Stimulated activated CD8-positive, alpha-beta memory T cell treated with anti-CD3 and anti-CD28 coated beads, Interleukin-7, amount 100 ng/mL, for 24 hours (primary cell): ENCODE measurements at places on chromosomes 12 and 14.

DNA sequence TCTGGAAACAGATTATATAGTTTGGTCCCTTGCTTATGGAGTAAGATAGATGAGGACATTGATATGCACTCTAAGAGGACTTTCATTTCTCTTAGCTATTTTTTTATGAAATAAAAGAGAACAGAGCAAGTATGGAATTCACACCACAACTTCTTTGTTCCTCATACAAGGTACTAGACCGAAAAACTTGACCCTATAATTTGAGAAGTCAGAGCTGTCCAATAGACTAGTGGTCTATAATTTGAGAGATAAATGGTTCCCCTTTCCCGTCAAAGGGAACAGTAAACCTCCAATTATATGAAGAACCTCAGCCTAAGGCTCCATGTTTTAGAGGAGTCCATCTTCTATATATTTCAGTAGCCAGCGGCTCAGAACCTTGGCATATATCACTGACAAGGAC, 58.5 kb upstream of the HIF1A start:
- no peak for DNase-seq

- no peak for DNase-seq
These were observed 854.5 kb downstream of the SLC6A15 start for GRCh38 chr12:84058136-84058535.

DNA sequence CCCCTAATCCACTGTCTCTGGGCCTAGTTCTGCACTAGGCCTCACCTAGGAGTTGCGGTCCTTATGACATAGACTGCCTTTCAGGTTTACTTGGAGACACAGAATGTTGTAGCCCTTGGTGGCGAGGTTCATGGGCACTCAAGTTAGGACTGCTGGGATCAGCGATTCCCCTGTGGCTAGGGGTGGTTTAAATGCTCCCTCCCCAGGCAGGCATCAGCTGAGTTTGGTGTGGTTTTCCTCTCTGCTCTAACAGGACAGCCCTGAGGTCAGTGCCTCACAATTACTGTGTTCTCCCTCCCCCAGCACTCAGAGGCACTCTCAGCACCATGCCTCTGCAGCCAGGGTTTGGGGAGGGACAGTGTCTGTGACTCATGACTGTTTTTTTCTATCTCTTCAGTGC, 22.2 kb upstream of the RDH16 start:
- DNase-seq, result no peak

- DNase-seq, result no peak
These were observed 18.6 kb upstream of the GPATCH2L start for GRCh38 chr14:76133103-76133502.

DNA sequence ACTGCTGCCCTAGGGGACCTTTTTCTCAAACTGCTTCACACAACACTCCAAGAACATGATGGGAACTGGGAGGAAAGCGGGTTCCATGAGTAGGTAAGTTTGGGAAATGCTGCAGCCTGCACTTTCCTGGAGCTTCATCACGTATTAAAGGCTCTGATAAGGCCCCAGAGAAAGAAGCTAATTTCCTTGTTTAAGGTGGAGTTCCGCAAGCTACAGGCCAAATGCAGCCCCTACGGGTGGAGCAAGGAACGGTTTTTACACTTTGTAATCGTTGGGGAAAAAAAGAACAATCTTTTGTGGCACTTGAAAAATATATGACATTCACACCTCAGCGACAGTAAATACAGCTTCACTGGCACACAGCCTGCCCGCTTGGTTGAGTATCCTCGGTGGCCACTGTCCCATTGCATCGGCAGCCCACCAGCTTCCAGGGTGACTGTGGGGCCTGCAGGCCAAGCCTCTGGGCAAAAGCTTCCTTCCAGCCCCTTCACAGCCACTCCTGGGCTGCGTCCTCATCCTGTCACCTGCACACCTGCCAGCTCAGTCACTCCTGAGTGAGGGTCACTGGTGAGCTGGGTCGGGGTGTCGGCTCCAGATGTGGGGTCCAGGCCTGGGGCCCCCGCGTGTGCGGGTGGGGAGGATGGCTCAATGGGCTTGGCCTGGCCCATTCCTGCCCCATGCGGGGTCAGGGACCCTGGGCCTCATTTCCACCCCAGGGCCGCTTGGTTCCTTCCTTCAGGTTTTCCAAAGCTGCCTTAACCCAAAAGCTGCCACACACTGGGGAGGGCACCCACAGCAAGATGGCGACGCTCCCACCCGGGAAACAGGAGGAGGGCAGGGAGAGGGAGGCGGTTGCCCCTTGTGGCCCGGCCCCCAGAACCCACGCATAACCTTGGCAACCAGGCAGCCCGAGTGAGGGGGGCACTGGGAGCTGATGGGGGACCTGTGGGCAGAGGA, 2.4 kb downstream of the AMN start:
- DNase-seq, result no peak

DNA sequence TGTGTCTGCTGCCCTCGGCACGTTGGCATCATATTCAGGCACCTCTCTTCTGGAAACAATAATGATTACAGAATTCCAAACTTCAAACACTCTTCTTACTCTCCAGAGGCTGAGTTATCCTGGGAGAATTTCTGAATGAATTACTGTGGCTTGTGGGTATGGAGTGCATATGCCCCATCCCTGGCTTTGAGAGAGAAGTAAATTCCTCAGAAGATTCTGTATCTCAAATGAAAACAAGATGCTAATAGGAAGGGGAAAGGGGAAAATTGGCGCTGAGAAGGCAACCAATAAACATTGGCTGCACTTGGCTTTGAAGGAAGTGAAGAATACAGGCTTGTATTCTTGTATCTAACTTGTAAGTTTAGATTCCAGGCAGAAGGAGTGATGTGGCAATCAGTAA, 132.0 kb upstream of the NOVA1 start:
- no peak for DNase-seq

DNA sequence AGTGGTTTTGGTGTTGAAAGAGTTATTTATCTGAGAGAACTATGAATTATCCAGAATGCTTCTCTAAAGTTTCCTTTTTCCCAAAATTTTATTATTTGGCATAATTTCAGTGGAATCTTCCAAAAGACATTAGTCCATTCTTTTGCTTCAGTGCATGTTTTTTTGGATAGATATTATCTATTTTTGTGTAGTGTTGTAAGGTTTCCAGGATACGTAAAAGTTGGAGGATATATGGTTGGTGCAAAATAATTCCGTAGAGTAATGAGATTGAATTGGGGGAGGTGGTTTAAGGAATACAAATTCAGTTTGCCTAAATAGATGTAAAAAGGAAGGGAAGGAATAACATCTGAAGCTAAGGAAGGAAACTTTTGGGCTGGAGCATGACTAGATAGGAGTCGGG, 186.6 kb downstream of the RGS6 start:
- no peak for DNase-seq

GRCh38 chr14:95833429-95833828, 43.2 kb upstream of the TUNAR start:
- DNase-seq, result no peak

GRCh38 chr14:99518441-99519346, 37.5 kb downstream of the CCNK start:
- DNase-seq, result peak; percentile 73

DNA sequence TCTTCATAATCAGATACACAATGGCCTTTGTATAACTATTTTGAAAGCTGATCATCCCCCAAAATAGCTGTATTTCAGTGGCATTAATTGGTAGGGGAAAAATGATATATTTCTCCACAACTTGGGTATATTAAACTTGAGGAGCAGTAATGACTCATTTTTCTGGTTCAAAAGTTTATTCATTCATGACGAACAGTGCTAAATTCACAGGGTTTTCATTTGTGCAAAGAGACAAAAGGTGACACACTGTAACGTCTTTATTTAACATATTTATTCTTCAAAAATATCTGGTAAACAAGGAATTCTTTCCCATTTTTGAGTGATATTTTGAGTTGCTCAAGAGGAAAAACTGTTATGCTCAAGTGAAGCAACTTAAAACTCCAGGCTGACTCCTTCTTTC, 415.5 kb upstream of the SOX5 start:
- no peak for DNase-seq

DNA sequence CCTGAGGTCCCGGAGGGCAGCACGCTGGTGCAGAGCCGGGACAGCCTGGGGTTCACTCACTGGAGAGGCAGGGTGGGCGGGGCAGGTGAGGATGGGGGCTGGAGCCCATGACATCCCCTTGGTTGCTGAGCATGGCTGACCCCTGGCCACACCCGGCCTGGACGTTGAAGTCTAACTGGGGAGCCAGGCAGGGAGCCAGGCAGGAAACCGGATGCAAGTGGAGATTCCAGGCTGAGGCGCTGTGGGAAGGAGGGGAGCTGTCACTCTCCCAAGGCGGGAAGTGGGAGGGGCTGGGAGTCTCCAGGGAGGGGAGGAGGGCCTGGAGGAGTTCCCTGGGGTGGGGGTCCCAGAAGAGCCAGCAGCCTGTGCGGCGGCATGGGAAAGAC, 7.7 kb upstream of the INF2 start:
- DNase-seq, result no peak

DNA sequence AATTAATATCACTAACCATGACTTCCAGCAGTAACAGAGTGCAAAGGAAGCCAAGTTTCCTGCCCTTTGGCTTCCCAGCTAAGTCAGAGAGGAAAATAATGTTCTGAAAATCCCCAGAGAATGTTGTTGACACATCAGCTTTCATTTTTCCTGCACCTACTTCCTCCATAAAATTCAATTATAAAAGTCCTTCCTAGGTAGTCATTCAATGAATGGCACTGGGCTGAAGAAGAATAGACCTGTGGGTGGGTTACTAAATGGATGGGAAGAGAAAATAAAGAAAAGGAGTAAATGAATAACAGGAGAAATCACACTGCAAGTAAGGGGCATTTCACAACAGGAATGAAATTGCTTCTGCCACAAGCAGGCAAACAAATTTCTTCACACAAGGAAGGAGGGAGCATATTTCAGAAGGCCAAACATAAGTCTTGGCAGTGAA, 73.2 kb upstream of the MDM1 start:
- DNase-seq, result no peak

GRCh38 chr12:66931091-66931490, 252.2 kb upstream of the GRIP1 start:
- no peak for DNase-seq

- DNase-seq, result no peak
These were observed 4.5 kb upstream of the KRT4 start for GRCh38 chr12:52818388-52818787.

DNA sequence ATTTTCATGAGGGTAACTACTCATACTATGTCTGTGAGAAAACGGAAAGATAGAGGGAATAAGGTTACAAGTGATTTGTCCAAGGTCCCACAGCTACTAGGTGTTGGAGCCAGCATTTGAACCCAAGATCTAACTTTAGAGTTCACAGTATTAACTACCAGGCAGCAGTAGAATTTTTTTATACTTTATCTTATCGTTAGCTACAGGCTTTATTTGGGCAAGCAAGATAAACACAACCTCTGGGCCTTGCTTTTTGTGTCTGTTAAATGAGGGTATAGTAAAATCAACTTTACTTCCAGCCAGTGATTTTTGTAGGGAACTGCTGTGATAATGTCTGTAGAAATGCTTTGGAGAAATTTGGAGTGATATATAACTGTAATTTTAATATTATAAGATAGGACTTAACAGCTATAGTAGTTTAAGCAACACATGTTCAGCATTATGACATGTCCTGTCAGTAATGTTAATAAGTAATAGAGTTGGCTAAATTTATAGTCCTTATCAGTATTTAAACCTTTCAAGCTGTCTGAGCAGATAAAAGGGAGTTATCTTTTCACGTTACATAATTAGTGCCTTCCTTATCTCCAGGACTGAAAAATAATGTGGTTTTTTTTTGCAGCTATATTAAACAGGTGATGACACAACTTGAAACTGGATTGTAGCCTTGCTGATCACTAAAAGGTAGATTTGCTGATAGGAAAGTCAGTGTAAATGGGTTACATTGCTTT, 12.8 kb downstream of the LEMD3 start:
- no peak for DNase-seq

DNA sequence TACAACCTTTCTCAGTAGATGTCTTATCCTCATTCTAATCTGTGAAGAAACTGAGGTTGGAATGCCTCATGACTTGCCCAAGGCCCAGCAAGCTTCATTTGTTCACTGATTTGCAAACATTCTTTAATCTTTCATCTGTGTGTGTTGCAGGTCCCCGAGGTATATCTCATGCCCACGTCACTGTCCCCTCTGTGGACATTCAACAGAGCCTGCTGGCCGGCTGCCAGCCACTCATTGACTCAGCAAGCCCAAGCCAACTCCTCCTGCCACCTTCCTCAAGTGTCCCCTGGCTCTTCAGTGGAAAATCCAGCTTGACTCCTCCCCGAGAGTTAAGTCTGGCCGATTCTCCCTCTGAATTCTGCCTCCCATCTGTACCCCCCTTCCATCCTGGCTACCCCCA, 1.9 kb upstream of the DCAF4 start:
- DNase-seq, result no peak

DNA sequence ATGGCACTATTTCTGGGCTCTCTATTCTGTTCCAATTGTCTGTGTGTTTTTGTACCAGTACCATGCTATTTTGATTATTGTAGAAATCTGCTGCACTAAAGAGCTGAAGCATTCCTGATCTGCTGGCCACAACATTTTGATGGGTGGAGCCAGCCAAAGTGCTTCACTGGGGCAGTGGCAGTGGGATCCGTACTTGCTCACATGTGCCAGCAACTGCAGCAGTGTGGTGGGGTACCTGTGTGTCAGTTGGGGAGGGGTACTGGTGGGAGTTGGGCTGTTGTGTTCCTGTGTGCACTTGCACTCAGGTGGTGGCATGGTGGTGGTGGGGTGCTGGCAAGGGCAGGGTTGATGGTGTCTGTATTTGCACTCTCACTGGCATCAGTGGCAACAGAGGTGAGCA, 204.6 kb upstream of the ALG10 start:
- no peak for DNase-seq

- DNase-seq, result no peak
These were observed 199.1 kb downstream of the SLC5A8 start for GRCh38 chr12:101010896-101011295.

DNA sequence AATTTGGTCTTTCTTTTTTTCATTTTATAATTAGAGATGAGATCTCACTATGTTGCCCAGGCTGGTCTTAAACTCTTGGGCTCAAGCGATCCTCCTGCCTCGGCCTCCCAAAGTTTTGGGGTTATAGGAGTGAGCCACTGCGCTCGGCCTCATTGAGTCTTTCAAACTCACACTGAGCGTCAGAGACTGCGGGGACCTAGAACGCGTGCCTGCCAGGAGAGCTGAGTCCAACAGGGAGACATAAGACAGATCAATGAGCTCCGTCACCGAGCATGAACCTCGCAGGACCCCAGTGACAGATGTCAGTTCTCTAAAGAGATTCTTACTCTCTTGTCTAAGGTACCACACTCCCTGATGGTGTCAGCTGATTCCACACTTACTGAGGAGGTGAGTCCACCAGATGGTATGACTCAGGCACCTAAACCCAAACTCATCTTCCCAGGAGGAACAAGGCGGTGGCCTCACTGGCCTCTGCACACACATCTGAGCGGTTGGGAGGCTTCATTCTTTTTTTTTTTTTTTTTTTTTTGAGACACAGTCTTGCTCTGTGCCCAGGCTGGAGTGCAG, 58.9 kb downstream of the CCDC88C start:
- no peak for DNase-seq
